ENCODE measurements at places on chromosomes 12 and 14. TPM values are rescaled to one million over a fixed set of nuclear protein-coding genes. Genes with fewer than 3 reads are reported as not detected.

Gene LRP10
- total RNA-seq: 66.0 TPM

Gene SLCO1C1
- total RNA-seq: not detected

Gene LMO3
- 10.8 TPM for total RNA-seq

Gene CYP27B1
- 0.14 TPM for total RNA-seq

Gene SOX5
- 6.1 TPM for total RNA-seq

Gene SIX6
- total RNA-seq: not detected

Gene SERPINA5
- total RNA-seq: not detected

Gene DCTN2
- total RNA-seq: 68.8 TPM

Gene ZNF268
- total RNA-seq: 25.3 TPM

Gene KRT74
- not detected for total RNA-seq

Gene VRTN
- total RNA-seq: not detected

Gene FBLN5
- 35.4 TPM for total RNA-seq

Gene BICDL1
- total RNA-seq: not detected

Gene HNF1A
- not detected for total RNA-seq

Gene SDR9C7
- not detected for total RNA-seq

Gene GALNT6
- total RNA-seq: 1.4 TPM
